ENCODE measurements at places on chromosomes 4 and X.

- no peak for DNase-seq
Measured at GRCh38 chrX:132181364-132181763, 37.9 kb downstream of the RAP2C start.

GRCh38 chrX:99663136-99663535 lies 746.9 kb downstream of the PCDH19 start:
- DNase-seq = no peak

DNA sequence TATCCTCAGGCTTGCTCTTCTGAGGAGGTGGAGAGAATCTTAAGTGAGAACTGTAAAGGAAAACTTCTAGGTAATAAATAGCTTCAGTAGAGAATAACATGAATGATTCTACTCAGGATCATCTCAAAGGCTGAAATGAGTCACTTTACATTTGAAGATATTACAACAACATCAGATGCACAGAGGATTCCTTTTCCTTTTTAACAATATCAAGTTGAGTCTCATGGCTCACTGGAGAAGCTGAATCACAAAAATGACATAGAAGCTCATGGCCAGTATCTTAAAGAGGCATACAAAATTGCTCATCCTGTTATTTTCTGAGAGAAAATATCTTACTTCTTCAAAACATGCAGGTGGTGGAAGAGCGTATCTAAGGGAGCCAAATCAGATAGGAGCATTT lies 72.5 kb upstream of the EMCN start:
- DNase-seq = no peak

DNA sequence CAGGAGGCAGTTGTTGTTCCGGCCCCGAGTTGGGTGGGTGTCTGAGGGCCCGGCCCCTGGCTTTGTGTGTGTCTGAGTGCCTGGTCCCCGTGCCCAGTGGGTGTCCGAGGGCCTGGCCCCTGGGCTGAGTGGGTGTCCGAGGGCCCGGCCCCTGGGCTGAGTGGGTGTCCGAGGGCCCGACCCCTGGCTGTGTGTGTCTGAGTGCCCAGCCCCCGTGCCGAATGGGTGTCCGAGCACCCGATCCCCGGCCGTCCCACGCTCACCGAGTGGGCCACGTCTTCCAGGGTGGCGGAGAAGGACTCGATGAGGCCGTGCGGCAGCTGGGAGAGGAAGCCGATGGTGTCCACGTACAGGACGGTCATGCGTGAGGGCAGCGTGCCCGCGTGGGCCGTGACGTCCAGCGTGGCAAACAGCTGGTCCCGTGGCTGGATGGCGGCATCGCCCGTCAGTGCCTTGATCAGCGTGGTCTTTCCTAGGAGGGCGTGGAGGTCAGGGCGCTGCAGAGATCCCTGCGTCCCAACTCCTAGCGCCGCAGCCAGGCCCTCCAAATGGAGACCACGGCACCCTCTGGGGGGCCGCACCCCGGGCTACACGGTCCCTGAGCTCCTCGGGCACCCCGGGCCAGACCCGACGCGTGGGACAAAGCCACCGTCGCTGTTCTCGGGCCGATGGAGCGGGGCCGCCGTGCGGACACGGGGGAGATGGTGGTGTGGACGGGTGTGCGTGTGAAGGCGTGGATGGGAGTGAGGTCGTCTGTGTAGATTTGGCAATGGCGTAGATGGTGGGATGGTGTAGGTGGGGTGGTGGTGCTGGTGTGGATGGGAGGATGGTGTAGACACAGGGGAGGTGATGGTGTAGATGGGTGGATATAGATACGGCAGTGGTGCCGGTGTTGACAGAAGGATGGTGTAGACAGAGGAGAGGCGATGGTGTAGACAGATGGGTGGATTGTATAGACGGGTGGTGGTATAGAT lies 7.2 kb downstream of the GTPBP6 start:
- no peak for DNase-seq

DNA sequence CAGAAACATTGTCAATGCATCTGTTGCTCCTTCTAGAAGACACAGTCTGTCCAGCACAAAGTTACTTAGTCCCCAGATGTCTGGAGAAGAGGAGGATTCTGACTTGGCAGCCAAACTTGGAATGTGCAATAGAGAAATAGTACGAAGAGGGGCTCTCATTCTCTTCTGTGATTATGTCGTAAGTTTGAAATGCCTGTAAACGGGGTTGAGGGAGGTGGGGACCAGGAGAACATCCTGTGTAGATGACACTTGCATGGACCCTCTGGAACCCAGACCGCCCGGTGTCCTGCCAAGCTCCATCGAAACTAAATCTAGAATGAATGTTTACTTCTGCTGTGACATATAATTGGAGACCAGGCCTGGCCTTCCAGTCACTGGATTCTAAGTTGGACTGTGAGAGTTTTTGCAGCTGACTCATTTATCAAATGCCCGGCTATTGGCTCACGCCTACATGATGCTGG lies 45.0 kb upstream of the MSANTD1 start:
- DNase-seq = no peak

GRCh38 chr4:31877429-31877828 lies 1157.3 kb downstream of the PCDH7 start:
- DNase-seq = no peak

- no peak for DNase-seq
Measured at GRCh38 chrX:44651358-44651757, 108.7 kb upstream of the FUNDC1 start.

DNA sequence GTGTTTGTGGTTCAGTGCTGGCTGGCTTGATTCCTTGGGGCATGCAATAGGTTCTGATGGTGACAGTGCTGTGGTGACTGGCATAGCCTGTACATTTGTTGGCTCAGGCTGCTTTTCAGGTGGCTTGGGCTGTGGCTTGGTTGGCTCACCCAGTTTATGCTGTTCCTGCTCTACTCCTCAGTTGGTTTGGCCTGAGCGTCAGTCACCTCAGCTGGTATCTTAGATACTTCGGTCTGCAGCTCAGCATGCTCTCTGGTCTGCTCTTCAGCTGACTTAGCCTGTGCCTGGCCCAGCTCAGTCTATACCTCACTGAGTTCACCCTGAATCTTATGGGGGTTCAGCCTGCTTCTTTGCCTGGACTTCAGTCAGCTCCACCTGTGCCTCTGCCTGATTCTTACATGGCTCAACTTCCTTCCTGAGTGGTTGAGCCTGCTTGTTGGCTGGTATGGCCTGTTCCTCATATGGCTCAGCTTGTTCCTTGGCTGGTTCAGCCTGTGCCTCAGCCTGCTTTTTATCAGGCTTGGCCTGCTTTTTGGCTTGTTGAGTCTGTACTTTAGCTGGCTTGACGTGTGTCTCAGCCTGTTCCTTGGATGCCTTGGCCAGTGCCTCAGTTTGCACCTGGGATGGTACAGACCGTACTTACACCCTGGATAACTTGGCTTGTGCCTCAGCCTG lies 170.6 kb downstream of the MSN start:
- DNase-seq = no peak

GRCh38 chr4:151687021-151687640 lies 73.7 kb downstream of the GATB start:
- DNase-seq = no peak

- DNase-seq = no peak
Measured at GRCh38 chr4:3766036-3766784, at the start of gene ADRA2C. Gene ADRA2C (plus strand): TSS chr4:3766385. CDS start chr4:3766607, 222 bp downstream.

- DNase-seq = no peak
Measured at GRCh38 chrX:8639949-8640475, 91.9 kb downstream of the ANOS1 start.

DNA sequence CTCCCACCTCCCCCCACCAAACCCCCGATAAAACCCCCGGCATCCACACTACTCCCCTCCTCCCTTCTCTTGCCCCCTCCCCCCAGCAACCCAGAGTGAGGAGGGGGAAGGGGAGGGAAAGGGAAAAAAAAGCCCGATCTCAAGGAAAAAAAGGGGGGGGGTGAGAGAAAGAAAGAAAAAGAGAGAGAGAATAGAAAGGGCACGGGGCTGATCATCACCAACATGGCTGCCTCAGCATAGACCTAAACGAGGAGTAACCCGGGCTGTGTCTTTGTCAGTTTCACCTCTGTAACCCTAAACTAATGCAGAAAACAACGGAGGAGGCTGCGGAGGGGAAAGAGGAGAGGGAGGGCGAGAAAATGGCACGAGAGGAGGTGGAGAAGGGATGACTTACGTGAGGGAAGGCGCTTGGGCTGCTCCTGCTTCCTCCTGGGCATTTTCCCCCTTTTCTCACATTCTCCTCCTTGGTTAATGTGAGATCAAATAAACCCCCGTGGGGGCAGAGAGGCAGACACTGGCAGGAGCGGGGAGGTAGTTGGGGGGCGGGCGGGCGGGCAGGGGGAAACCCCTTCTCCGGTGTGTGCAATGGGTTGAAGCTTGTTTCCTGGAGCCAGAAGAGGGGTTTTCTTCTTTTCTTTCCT lies 532 bp downstream of the ZNF827 start:
- peak; percentile 53 for DNase-seq

- peak; percentile 86 for DNase-seq
Measured at GRCh38 chrX:111411557-111411956, 435 bp downstream of the DCX start.

DNA sequence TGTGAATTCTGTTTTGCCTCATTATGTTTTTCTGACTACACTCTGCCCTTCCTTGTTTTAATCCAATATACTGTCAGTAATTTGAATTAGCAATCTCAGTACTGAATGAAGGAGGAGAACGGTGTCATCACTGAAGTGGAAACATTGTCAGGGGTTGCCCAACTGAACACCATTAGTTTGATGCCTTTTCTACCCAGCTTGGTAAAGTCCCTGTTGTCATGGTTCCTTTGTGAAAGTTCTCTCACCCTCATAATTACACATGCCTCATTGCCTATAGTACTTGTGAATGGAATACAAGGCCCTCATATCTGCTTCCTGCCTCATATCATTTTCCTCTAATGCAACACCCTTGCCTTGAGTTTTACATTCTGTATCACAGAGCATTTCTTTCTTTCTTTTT lies 76.9 kb downstream of the RRAGB start:
- no peak for DNase-seq

DNA sequence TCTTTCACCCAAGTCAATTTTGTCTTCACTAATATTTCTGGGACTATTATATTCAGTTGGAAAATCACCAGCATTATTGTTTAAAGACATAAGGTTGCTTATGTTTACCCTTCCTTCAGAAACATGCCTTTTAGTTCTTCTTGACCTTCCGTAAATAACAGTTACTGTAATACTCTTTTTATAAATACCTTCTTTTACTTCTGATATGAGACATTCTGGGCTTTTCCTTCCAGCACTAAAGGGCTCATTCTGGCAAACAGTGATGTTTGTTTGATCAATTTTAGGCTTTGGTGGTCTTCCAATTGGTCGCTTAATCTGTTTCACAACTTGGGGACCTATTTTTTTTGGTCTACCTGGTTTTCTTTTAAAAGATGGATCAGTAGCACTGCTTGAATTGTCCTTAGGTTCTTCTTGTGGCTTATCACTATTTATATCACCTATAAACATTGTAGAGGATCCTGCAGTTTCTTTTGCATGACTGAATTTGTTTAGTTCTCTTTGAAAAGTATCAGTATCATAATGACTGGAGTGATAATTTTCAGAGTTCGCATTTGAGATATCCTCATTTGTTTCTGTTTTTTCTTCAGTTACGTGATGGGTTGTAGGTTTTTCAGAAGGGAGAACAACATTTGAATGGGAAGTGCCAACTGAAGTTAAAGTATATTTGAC lies 64.8 kb downstream of the NCAPG start:
- DNase-seq = no peak

DNA sequence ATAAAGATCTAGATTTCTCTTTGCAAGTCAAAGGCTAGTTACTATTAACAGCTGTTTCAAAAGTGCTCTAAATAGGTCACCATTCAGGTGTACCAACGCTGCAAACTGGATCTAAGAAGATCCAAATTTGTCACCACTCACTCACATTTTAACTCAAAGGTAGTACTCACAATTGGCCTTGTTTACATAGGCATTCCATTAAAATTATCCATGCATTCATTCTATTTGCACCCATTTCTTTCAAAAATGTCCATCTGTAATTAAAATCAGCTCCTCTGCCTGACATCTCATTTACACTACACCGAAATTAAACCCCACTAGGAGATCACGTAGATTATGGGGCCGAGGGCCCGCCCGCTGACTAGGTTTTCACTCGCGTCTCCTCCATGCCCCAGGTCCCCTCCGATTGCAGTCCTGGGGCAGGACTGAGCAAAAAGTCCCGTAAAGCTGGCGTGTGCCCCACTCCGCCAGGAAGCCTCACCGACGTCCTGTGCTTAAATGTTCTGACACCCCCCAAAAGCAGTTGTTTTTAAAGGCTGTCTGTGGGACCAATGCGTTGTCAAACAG lies 1.3 kb upstream of the ING2 start:
- DNase-seq = peak; percentile 73

GRCh38 chr4:85777908-85778631 lies 303.1 kb downstream of the ARHGAP24 start:
- DNase-seq = no peak

GRCh38 chr4:71860643-71861042 lies 76.8 kb upstream of the GC start:
- DNase-seq = no peak

DNA sequence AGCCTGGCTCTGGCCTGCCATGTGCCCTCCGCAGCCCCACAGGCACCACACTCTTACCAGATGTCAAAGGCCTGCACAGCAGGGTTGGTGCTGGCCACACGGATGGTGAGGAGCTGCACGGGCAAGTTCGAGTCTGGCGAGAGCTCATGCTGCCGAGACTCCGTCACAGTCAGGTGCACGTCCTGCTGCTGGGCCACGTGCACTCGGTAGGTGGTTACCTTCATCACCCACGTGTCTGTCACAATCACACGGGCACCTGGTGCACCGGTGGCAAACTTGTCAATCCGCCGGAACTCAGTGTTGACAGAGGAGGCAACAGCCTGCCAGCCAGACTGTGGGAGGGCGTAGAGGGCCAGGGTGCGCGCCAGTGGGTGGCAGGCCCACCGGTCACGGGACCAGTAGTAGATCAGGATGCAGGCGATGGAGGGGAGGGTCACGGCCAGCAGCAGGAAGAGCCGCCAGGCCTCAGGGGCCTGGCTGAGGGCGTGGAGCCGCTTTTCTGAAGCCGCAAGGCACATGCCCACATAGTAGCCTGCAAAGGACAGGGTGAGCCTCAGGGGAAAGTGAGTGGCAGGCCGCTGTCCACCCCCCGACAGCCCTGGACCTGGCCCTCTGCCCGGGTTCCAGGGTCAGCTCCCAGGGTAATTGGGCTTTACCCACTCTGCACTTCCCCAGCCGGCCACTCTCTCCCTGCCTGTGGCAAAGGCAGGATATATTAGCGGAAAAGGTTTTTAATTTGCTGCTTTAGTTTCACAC lies 2.9 kb downstream of the TMEM129 start:
- no peak for DNase-seq

DNA sequence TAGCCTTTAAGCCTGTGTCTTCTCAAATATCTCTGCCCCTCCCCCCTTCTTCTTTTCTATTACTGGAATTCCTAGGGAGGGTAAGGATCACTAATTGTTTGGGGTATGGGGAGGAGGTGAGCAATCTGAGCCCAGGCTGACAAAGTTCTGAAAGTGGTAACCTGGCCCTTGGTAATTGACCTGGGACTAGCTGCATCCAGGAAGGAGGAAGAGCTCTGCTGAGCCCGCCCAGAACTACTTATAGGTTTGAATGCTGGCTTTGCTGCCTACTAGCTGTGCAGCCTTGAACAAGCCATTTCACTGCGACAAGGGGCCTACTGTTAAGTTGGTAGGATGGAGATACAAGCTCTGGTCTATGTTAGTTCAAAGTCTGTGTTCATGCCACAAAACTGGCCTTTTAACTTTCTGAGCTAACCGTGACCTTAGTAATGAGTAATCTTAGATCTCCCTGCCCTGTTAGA lies 37.8 kb downstream of the DGKK start:
- no peak for DNase-seq
